ENCODE measurements at places on chromosomes 1 and 21.

GRCh38 chr1:82978461-82979324 lies 1020.2 kb downstream of the TTLL7 start:
- ATAC-seq: peak; percentile 72

DNA sequence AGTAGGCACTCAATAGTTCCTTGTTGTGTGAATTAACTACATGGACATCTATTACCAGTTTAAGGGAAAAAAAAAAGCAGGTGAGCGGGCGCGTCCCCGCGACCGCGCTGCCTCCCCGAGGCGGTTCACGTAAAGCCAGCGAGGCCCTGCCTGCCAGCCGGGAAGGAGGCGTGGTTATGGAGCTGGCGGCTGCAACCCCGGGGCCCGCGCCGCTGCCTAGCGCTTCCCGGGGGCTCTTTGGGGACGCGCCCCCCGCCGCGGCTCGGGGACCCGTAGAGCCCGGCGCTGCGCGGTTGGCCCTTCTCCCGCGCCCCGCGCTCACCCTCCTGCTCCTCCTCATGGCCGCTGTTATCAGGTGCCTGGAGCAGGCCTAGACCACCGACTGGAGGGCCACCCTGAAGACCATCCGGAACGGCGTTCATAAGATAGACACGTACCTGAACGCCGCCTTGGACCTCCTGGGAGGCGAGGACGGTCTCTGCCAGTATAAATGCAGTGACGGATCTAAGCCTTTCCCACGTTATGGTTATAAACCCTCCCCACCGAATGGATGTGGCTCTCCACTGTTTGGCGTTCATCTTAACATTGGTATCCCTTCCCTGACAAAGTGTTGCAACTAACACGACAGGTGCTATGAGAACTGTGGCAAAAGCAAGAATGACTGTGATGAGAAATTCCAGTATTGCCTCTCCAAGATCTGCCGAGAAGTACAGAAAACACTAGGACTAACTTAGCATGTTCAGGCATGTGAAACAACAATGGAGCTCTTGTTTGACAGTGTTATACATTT lies 2.6 kb upstream of the CC2D1B start:
- ATAC-seq: peak; percentile 16

DNA sequence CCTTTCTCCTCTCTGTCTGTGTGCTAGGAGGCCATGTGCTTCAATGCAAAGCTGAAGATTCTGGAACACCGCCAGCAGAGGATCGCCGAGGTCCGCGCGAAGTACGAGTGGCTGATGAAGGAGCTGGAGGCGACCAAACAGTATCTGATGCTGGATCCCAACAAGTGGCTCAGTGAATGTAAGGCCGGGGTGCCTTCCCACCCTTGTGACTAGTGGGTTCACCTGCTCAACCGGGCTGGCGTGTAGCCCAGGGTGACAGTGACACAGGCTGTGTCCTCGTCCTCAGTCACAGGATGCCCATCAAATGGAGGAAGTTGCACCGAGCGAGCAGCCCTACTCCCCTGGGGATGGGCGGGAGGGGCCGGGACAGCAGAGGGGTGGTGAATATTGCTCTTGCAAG lies 544.1 kb downstream of the KIF26B start:
- no peak for ATAC-seq

DNA sequence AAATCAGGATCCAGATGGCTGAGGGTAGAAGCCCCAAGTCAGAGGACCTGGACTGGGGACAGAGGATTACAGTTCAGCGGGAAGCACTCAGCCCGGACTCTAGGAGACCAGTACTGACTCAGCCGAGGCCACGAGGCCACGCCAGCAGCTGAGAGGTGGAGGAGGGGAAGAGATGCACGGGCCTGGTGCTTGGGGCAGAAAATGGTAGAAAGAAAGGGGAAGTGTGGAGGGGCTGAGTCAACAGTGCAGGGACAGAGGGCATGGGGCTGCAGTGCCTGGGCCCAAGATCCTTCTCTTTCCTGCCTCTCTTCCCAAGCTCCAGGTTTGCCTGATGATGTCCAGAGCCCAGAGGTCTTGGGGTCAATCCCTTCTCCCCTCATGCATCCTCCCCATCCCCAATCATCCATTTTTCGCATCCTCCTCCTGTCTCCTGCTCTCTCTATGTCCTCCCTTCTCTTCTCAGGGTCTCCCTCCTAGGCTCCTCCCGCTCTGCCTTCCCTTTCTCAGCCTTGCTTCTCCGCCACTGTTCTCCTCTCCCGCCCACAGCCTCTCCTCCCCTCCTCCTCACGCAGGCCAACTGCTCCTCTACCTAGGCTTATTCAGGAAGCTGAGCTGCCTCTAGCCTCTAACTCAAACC lies 7.7 kb downstream of the ARHGEF2 start:
- peak; percentile 88 for ATAC-seq

DNA sequence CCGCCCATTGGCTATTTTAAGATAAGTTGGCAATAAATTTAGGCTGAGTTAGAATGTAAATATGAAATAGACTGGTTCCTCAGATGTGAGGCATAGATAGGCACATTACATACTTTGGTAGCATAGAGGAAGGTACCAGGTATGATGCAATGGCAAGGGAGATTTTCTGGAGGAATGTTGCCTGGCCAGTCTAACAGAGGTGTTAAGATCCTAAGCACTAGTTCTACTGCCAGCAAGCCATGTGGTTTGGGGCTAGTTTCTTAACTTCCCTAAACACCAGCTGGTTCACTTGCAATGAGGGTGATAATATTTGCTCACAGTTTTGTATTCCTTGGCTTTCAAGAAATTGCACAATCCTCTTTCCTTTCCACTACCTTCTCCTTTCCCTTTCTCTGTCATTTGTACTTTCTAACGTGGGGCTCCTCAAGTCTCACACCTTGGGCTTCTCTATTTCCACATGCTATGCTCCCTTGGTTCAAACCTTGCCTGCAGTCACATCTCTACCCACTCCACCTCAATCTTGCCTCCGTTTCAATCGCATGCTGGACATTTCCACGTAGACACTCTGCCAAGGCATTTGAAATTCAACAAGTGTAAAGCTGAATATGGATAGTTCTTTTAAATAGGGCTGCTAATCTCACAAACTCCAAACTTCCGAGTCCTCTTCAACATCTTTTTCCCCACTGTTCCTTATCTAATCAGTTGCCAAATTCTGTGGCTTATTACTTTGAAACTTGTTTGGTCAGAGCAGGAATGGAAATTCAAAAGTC lies 4.7 kb upstream of the CD55 start:
- ATAC-seq: no peak

DNA sequence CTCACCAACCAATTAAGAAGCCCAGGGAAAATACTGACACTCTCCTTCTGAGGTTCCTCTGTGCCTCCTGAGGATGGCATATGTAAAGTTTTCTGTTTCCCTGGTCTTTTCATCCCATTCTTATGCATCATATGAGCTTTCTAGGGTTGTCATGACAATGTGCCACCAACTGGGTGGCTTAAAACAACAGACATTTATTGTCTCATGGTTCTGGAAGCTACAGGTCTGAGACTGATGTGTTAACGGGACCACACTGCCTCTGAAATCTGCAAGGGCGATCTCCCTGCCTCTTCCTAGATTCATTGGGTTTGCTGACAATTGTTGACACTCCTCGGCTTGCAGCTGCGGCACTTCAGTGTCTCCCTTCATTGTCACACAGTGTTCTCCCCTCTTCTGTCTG lies 308.4 kb downstream of the RGS7 start:
- ATAC-seq: no peak

DNA sequence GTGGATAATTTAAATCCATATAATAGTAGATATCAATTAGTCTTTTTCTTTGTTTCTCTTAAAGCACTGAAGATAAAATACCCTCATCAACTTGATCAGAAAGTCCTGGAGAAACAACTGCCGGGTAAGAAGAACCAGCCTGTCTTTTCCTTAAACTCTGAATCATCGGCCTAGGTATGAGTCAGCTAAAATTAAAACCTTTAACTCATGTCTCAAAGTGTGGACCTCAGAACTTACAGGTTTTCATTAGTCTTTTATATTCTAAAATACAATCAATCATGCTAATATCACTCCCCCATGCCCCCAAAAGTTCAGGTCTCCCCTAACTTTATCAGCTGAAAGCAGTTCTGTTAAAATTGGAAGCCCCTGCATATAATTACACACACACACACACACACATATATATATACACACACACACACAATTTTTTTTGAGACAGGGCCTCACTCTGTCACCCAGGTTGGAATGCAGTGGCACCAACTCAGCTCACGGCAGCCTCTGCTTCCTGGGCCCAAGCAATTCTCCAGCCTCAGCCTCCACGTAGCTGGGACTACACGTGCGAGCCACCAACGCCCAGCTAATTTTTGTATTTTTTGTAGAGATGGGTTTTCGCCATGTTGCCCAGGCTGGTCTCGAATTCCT lies 61.3 kb downstream of the B3GALNT2 start:
- ATAC-seq: peak; percentile 93

DNA sequence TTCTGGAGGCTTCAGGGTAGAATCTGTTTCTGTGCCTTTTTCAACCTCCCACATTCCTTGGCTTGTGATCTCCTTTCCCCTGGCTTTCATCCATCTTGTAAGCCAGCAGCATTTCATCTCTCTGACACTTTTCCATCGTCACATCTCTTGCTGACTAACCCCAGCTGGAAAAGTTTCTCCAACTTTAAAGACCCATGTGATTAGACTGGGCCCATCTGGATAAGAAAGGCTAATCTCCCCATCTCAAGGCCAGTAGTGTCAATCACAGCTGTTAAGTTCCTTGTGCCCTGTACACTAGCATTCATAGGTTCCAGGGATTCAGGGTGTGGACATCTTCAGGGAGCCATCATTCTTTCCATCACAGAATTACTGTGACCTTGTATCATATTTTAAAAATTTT lies 452.1 kb downstream of the TTLL7 start:
- no peak for ATAC-seq

GRCh38 chr1:154735061-154735803 lies 127.2 kb upstream of the ADAR start:
- no peak for ATAC-seq

GRCh38 chr1:208194944-208195343 lies 49.2 kb downstream of the PLXNA2 start:
- ATAC-seq: no peak

GRCh38 chr1:145846201-145846612 lies 777 bp downstream of the NUDT17 start:
- ATAC-seq: peak; percentile 62

DNA sequence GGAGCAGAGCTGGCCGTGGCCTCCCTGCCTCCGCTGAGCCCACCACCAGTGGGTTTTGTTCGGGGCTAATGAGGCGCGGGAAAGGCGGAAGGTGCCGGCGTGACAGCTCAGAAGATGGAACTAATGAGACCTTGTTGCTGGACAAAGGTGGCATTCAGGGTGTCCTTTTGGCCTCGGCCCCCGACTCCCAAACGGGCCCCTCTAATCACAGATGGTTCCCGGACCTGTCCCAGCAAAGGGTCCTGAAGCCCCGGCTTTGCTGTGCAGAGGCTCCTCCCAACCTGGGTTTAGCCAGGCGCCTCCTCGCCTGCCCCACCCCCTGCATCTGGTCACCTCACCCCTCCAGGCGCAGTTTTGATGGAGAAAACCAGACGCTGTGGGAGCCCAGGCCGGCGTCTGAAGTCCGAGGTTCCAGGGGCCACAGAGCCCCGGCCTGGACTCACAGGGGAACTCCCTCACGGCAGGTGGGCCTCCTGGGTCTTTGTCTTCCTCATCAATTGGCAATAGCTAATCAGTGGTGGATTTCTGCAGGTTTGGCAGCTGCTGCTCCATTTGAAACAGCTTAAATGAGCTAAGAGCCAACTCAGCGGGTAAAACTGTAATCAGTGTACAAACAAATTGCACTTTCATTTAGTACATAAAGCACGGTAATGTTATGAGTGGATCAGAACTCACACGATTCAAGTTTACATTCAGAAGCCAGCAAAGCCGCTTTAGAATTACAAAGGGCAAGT lies 44.3 kb upstream of the ADARB1 start:
- no peak for ATAC-seq

DNA sequence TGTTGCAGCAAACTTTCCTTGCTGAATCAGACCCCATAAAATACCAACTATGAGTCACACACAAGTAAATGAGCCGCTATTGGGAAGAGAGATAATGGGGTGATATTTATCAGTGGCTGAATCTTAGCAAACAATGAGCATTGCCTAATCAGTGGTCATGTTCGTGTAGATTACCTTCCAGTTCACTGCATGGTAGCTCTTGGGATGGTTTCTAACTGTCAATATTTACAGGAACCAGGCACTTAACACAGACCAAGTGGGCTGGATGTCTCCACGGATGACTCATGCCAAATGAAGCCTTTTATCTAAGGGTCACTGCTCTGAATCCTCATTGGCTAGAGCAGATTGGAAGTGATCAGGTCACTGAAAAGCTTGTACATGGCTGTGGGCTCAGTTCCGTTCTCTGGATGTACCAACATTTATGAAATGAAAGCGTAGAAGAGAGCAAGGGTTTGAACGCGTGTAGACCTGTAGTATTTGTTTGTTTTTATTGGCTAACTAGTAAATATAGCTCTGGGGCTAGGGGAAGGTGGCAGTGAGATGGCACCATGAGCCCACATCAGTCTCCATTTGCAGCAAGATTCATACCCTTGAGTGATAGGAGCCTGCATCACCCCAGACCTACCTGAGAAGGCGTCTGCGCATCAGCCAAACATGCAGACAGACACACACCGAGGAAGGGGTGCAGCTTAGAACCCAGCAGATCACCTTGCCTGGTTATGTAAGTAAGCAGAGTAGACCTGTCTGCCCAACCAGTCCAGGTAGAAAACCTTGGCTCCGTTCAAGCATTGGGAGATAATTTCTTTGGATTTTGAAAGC lies 153.3 kb downstream of the TOMM20 start:
- peak; percentile 62 for ATAC-seq

DNA sequence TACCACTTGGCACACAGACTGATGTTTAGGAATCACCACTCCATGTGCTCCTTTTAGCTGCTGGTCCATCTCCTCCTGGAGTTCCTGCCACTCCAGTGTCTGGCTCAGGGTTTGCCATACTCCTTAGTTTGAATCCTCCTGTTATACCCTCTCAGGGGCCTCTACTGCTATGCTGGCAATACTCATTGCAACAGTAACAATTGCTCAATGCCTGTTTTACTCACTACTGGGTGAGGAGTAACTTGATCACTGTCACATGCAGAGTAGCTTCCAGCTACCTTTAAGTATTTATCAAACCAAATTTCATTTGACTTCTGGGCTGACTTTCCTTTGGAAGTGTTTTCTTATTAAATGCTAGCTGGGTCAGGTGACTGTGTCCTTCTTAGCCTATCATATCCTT lies 107.2 kb upstream of the WLS start:
- peak; percentile 30 for ATAC-seq

GRCh38 chr1:164772635-164773034 lies 213.7 kb downstream of the PBX1 start:
- peak; percentile 96 for ATAC-seq

- ATAC-seq: peak; percentile 54
Observed at GRCh38 chr1:157312082-157312812, 174.1 kb upstream of the ETV3 start.

DNA sequence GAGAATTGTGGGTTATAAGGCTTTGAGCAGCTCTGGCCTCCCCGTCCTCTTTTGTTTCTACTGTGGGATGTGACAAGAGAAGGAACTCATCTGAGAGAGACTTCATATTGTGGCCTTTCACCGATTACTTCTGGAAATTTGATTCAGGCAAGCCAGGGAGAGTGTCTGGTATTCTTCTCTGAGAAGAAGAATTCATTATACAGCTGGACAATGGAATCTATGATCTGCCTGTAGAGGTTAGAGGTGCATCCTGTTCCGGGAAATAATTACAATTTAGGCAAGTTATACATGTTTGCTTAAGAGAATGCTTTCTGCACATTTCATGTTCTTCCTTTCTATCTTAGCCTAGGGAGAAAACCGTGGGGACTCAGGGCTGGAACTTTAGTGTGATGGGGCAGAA lies 12.8 kb upstream of the RNU1-2 start:
- ATAC-seq: no peak

GRCh38 chr1:43292216-43292615 lies 6.8 kb upstream of the C1orf210 start:
- no peak for ATAC-seq
